ENCODE measurements at places on chromosomes 2 and 18.

DNA sequence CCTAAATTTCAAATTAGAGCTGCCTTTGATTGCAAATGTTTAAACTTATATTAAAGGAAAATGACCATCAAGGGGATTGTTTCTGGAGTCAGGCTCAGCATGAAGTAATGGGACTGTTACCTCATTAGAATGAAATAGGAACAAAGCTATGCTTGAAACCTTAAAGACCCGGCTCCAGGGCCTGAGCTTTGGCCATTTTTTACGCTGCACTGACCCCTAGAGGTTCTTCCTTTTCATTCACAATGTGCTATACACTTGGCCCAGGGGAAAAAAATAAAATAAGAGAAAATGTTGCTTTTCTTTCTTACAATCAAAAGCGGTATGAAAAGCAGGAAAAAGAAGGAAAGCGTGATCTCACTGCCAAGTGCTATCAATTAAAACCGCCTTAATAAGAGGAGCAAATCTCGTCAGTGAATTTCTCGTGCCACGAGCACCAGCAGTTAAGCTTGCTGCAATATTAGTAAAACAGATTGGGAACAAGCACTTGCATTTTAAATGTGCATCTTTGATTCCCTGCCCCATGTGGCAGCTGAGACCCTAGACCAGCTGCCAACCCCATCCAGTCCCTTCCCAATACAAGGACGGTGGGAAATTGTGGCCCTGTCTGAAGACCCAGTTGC lies 96.6 kb downstream of the MBD2 start:
- peak; percentile 93 for DNase-seq

GRCh38 chr2:19757586-19757985 lies 144.2 kb downstream of the TTC32 start:
- DNase-seq, result no peak

DNA sequence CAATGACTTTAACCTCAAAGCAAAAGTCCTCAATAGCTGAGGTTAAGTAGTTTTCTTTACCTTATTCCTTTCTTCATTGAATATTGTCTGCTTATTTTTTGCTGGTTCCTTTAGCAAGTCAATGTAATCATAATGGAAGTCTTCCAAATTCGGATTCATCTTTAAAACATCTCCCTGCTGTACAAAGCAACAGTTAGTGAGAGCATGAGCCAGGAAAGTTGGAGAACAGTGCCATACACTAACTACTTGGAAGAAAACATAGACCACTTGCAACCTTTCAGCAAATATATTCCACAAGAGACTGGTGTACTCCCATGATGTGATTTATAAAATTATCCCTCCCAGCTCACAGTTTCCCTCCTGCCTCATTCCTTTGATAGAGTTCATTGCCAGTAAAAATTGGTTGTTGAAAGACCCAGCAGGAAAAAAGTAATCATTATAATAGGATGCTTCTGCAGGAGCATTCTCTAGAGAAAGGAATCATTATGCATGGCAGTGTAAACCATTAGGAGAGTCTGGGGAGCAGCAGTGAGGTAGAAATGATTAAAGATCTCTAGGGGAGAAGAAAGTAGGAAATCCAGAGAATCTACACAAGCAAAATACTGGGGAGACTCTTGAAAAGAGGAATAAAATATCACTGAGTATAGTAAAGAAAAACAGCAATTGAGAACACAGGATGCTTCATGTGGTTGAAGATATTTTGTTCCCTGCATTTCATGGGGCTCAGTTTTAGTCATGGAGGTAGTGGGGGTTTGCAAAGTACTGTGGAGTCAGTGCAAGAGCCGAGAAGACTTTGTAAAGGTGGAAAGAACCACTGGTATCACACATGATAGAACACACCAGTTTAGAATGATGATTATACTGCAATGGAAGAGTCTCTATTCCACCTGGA lies 38.6 kb upstream of the TTN start:
- DNase-seq, result no peak

DNA sequence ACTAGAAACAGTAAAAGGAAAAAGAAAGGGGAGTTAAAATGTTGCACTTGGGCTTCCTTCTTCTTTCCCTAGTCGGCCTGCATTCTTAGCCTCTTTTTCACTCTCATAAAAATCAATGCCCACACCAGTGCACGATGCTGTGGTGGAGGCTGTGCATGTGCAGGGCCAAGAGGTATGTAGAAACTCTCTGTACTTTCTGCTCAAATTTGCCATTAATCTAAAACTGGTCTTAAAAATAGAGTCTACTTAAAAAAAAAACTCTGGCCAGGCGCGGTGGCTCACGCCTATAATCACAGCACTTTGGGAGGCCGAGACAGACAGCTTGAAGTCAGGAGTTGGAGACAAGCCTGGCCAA lies 11.1 kb downstream of the TRAPPC8 start:
- DNase-seq, result no peak

GRCh38 chr2:237574894-237575868 lies 8.8 kb downstream of the PRLH start:
- DNase-seq, result no peak

DNA sequence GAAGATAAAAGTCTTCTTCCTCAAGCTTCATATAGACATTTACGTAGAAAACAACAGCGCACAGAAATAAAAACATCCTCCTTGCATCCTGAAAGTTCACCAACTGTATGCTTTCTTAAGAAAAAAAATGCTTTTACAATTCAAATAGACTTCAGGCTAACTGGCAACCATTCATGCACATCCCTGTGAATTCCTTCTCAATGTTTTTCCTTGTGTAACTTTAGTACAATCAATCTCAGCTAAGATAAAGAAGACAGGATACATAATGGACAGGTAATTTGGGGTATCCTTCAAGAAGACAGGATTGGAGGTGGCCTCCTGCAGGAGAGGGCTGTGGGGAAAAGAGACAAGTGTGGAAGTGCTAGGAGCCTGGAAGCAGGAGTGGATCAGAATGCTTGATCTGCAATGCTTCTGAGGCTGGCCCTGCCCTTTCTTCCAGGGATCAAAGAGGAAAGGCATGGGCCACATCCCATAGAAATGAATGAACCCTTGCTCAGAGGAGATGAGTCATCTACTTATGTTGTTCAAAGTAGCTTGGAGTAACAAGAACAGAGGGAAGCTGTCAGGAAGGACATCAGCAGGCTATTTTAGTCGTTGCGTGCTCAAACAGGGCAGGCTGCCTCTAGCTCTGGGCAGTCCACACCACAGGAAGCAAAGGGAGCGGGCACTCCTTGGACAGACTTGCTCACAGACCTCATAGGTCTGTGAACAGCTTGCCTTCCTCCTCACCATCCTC lies 126.6 kb downstream of the TMEM131 start:
- peak; percentile 33 for DNase-seq

Data from GM23338 (cell line).